Stimulated activated CD4-positive, alpha-beta T cell treated with anti-CD3 and anti-CD28 coated beads, Interleukin-1b, Interleukin-23, amount 100 ng/mL, for 1 hour (primary cell): ENCODE measurements at places on chromosomes 11 and 22.

DNA sequence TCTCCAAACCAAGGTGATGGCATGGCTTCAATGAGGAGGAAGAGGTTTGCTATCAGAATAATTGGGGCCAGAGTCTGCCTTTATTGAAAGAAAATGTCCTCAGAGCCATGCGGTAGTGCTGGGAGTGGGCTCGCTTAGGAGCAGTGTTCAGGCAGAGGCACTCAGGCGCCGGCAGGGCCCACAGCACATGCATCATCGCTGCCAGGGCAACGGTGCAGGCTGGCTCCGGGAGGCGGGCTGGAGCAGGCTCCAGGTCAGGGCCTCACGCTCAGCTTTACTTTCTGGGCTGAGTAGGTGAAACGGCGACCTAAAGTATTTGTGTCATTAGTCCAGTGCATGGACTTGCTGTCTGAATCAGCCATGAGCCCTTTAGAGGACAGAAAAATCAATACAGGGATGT is 169.9 kb upstream of the CCDC90B start:
- no peak for DNase-seq

- DNase-seq: no peak
Measured at GRCh38 chr22:23784215-23784732, 2.5 kb upstream of the SMARCB1 start.

DNA sequence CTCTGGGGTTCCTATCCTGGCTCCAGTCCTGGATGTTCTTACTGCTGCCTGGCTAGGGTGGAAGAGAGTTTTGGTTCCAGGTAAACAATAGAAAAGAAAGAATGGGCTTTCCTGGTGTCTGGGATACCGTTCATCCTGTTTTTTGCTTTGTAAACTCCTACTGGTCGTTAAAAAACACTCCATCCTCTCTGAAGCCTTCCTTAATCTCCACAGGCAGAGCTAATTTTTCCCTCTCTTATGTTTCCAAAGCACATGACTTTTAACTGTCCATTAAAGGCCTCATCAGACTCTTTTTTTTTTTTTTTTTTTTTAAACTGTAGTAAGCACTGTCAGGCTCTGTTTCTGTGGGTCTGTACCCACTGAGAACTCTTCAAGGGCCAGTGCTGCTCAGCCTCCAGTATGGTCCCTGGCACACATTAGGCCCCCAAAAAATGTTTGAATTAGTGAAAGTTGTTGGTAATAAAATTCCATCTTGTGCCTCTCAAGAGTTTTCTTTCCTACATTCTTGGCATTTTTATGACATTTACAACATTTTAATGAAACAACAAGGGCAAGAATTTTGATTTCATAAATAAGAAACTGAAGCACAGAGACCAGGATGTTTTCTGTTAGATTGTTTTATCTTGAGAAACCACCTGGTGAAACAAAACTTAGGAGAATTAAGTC is 104.2 kb downstream of the TEAD1 start:
- DNase-seq: no peak

GRCh38 chr11:124421043-124421442 is 3.6 kb downstream of the OR8B4 start:
- no peak for DNase-seq

DNA sequence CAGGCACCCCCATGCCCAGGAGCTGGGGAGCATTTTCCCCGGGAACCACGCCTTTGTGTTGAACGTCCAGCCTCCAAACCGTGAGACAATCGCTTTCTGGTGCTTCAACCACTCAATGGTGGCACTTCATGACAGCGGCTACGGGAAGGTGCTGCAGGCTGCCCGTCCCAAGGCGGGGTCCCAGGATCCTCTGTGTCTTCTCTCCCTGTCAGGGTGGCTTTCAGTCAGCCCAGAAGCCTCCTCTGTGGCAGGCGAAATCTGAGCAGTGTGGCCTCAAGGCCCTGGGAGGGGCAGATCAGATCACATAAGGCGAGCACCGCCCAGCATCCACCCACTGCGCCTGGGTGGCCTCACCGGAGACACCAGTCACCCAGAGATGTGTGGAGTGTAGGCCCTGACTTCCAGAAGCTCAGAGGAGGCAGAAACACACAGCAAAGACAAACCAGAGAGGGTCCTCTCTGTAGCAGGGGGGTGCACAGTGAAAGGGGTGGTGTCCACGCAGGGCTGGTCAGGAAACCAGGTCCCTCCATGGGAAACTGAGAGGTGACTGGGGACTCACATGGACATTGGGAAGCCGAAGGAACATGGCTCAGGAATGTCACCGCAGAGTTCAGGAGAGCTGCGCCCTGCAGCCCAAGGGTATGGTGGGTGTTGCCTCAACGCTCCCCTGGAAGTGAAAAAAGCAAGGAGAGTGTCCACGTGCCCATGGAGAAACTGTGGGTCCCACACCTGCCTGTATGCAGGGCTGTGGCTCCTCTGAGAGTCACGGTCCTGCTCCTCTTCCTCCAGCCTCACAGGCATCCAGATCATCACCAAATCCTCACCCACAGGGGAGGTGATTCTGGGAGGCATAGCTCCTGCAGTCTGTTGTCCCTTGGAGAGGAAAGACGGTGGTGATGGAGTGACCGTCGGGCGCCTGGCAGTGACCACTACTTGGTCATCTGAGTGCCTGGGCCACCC is 1420.7 kb downstream of the TBC1D22A start:
- DNase-seq: no peak

GRCh38 chr11:74989260-74989638 is 516 bp downstream of the NEU3 start:
- DNase-seq: no peak

DNA sequence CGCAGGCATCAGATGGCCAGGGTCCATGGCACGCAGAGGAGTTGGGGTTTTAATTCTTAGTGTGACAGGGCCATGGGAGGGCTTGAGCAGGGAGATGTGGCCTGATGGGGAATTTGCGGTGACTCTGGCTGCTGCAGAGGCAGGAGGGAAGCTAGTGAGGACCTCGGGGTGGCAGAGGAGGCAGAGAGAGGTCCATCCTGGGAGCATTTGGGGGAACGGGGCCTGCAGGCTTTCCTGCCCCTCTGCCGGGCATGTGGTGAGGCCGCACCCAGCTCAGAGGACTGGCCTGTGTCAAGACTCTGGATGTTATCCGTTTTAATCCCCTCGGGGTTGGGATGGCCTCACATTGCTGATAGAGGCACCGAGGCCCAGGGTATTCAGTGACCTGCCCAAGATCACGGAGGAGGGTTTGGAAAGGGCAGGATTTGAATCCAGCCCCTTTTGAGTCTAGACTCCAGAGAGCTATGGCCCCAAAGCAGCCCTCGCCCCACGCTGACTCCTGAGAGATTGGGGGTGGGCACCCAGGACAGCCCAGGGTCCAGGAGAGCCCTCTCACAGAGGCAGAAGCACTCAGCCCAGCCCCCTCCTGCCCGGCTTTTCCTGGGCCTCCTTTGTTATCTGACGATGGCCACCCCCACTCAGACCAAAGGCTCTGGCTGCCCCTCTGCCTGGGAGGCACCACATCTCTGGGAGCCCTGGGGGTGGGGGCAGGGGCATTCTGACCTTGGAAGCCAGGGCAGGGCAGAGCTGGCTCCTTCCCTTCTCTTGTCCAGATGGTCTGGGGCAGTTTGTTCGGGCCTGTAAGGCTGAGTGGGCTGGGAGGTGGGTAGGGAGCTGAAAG is 13.9 kb downstream of the MGAT3 start:
- DNase-seq: no peak

DNA sequence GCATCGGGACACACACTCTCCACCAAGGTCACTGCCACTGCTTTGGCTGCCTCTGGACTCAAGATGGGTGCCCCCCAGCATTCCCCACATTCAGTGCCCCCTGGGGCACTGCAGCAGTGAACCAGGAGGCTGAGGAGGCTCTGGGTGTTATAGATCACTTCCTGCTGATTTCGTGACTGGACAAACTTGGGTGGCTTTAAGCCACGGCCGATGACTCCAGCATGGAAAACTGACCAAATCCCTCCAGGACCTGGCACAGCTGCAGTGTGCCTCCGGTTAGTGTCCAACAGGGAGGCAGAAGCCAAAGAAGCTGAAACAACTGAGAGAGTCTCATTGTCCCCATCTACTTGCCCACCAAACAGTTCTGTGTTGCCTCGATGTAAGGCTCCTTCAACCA is 1.2 kb upstream of the GANAB start:
- DNase-seq: no peak

DNA sequence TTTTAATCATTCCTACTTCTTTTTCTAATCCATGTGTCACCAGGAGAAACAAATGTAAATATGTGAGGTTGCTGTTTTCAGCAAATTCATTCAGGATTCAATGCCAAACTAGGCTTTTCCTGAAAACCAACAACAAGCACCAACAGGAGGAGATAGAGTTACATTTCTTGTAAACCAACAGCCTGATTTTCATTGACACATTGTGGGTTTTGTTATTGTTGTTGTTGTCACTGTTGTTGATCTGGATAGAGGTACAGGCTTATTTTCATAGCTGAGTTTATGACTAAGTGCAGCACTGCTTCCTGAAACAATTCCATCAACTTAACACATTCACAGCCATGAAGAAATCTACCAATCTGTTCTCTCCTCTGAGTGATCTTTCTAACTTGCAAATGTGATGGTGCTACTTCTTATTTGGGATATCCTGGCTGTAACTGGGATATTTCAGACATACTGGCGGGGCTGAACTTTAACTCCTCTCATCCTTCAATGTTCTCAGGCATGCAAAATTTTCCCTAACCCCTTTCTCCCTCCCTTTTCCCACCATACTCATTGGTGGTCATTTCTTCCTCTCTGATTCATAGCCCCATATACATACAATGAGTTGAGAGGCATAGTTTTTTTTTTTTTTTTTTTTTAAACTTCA is 65.5 kb downstream of the ME3 start:
- no peak for DNase-seq
